ENCODE measurements at places on chromosomes 16 and 17. TPM values are rescaled to one million over a fixed set of nuclear protein-coding genes. Genes with fewer than 3 reads are reported as not detected.

- no peak for DNase-seq
These were observed 34.8 kb downstream of the DGKE start for GRCh38 chr17:56868716-56869115.

DNA sequence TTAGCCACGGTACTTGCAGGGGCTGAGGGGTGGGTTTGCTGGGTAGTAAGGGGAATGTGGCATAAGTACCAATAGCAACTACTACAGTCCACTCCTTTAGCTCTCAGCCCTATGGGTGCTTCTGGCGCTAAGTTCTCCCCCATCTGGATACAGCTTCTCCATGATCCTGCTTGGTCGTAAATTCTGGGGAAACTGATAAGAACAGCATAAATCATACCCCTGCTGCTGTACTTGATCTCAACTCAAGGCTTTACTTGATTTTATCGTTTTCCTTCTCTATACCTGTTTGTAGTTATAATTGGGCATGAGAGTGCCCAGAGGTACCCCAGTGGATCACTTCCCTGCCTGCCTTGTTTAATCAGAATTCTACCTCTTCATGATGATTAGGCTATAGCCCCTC is 331.4 kb downstream of the PMP22 start:
- no peak for DNase-seq

DNA sequence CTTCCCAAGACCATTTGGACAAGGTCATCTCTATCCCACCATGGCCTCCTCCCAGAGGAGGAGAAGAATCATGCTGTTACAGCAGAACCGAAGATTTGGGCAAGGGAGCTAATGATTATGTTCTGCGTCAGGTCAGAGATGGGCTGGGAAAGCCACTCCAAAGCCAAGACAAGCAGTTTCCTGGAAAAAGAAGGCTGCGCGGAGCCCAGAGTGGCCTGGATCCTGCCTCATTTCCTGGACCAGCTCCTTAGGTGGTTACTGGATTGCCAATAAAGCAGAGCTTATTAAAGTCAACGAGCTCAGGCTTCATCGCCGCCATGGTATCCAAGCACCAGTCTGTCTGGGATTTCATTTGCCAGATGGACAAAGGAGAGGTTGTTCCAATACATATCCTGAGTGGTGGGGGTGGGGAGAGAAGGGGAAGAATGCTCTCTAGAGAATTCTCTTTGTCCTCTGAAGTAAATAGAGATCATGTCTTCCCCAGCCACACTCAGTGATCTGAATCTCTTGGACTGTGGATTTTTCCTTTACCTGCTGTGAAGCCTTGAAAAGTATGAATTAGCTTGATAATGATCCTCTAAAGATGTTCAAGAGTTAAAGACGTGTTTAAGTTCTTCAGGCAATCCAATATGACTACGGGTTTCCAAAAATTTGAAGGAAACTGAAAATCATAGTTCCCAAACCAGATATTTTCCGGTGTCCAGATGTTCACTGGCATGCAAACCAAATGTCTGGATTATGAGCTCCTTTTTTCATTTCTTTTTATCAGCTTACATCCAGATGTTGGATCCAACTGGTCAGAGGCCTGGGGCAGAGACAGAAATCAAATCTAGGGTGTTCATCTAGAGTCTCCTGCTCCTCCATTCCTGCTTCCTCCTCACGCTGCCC is 17.7 kb downstream of the PRAC1 start:
- DNase-seq: no peak

DNA sequence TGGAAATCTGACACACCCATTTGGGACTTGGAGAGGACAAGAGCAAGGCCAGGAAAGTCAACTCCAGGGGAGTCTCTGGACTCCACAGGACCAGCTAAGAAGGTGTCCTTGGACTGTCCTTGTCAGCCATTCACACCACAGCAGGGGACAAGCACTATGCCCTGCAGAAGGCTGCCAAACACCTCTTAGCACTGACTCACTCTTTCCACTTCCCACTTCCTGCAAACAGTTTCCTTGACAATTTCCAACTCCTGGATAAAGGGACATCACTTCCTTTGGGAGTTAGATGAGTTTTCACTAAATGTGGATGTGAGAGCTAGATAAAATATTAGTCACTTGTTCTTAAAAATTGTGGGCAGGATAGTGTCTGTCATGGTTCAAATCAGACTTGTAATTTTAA is 37.8 kb upstream of the BCAR1 start:
- DNase-seq: peak; percentile 42

- DNase-seq: no peak
These were observed 191.8 kb upstream of the CHMP6 start for GRCh38 chr17:80799538-80800480.

- DNase-seq: no peak
These were observed 910.5 kb downstream of the CDH11 start for GRCh38 chr16:64211331-64211730.

DNA sequence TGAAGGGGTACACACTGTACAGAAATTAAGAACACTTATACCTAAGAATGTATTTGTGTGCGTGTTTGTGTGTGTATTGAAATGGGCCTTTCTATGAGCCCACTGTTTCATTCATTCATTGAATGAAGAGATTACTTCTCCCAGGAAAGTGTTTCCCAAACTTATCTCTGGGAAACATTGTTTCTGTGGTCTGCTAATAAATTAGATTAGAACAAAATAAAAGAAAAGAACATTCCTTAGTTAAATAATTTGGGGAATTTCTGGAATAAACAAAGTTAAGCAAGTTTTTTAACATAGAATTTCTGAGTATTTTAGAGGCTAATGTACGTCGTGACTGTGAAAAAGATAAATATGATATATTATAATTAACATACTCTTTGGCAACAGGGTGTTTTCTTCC is 402.4 kb upstream of the CDH11 start:
- no peak for DNase-seq

- DNase-seq: no peak
These were observed 45.2 kb downstream of the SIAH1 start for GRCh38 chr16:48340054-48340453.

- peak; percentile 98 for DNase-seq
These were observed 38.9 kb upstream of the CMIP start for GRCh38 chr16:81405702-81406113.

GRCh38 chr17:30947796-30948195 is 23.0 kb upstream of the RNF135 start:
- no peak for DNase-seq

DNA sequence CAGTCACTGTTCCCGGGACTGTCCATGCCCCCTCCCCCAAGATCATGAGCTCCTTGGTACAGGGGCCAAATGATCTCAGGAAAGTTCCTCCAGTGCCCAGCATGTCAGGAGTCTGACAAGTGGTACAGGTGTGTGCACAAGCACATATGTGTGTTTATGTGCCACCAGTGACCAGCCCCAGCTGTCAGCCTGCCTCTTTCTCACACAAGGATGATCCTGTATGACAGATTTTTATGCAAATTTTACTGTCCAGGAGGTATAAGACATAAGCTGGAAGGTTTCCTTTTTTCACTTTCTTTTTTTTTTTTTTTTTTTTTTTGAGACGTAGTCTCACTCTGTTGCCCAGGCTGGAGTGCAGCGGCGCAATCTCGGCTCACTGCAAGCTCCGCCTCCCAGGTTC is 31.4 kb upstream of the GFOD2 start:
- no peak for DNase-seq

GRCh38 chr17:17851103-17852002 is 14.6 kb upstream of the SREBF1 start:
- no peak for DNase-seq

GRCh38 chr16:52462816-52463215 is 84.1 kb downstream of the TOX3 start:
- DNase-seq: no peak

GRCh38 chr16:27374804-27375425 is 27.1 kb upstream of the IL21R start:
- DNase-seq: peak; percentile 72

DNA sequence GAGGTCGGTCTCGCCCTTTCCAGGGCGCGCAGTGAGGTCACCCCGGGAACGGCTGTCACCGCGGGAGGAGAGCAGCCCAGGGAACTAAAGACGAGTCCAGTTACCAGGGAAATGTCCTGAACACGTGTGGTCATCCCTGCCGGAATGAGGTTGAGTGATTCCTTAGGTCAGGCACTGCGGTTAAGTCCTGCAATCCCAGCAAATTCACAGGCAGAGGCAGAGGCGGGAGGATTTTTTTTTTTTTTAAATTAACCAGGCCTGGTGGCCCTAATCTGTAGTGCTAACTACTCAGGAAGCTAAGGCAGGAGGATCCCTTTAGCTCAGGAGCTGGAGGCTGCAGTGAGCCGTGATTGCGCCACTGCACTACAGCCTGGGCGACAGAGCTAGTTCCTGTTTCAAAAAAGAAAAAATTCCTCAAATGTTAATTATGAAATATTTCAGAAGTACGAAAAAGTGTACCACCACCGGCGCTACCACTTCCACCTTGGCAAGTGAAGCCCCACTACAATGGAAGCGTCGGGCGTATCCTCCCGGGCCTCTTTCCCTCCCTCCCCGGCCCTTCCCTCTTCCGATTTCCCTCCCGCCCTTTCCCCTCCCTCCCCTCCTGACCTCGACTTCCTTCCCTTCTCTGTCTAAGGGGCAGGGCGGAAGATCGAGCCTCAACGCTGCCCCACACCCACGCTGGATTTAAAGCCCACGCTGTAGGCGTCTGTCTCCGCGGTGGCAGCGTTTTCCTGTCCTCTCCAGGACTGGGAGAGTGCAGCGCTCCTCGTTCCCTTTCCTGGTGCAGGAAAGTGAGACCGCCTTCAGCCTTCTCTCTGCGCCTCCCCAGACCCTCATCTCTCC is 27.3 kb downstream of the SLFN11 start:
- peak; percentile 60 for DNase-seq

Gene FKBP10
- 40.8 TPM for total RNA-seq

Gene ARL17B
- 6.6 TPM for total RNA-seq

Gene ZACN
- not detected for total RNA-seq

Gene RNF222
- total RNA-seq: not detected
